HFFc6 (cell line): ENCODE measurements at places on chromosomes 2 and 18.

GRCh38 chr18:22422909-22423548 is 5.3 kb upstream of the CTAGE1 start:
- no peak for DNase-seq

GRCh38 chr2:126796931-126797621 is 101.6 kb upstream of the TEX51 start:
- DNase-seq, result no peak

GRCh38 chr2:155377931-155378444 is 679.5 kb downstream of the KCNJ3 start:
- no peak for DNase-seq

DNA sequence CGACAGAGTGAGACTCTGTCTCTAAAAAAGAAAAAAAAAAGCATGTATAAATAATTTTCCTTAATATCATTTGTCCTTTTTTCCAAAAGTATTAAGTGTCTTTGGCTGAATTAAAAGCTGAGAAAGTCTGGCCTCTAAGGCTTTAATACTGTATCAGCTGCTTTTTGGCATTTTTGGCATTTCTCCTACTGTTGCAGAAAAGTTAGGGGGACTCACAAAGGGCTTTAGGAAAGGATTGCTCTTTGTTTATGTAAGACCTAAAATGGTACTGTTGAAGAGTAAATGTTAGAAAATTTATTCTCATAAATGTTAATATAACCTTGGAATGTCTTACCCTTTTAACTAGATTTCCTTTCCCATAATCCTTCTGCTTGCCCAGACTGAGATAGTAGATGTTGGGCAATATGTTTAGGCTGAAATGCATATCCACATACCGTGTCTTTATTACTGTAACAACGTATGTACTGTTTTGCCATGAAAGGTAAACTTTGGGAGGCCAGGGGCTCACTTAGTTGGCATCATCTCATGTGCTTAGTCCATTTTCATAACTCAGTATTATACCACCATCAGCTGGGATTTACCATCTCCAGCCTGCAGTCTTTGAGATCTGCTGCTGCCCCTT is 18.0 kb upstream of the STON1 start:
- no peak for DNase-seq

GRCh38 chr2:142321706-142322280 is 191.0 kb upstream of the LRP1B start:
- DNase-seq, result no peak
